Renal cortex interstitium (tissue), 15 donors: ENCODE measurements at places on chromosomes 3 and 15.

- DNase-seq: no peak
Measured at GRCh38 chr15:51702710-51703109, 21.4 kb downstream of the SCG3 start.

DNA sequence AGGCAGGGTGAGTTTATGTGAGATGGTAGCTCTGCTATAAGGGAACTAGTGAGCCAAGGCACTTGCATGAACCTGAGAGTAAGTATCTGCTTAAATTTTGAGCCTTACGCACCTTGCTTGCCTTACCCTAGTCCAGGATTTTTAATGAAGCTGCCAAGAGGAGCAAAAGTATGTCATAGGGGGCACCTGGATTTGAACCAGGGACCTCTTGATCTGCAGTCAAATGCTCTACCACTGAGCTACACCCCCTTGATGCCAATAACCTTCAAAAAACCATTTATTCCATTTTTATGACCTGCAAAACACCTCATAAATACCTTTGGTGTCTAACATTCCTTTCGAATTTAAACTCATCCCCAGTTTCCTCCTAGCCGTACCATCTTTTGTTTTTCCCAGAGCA lies 88.3 kb upstream of the ACP3 start:
- no peak for DNase-seq

GRCh38 chr15:36330598-36330997 lies 248.8 kb upstream of the CDIN1 start:
- DNase-seq: no peak

- DNase-seq: no peak
Measured at GRCh38 chr3:18546632-18547031, 121.5 kb upstream of the SATB1 start.

GRCh38 chr15:98884894-98885293 lies 122.7 kb downstream of the PGPEP1L start:
- DNase-seq: no peak

GRCh38 chr15:38069511-38070011 lies 135.1 kb downstream of the TMCO5A start:
- no peak for DNase-seq

DNA sequence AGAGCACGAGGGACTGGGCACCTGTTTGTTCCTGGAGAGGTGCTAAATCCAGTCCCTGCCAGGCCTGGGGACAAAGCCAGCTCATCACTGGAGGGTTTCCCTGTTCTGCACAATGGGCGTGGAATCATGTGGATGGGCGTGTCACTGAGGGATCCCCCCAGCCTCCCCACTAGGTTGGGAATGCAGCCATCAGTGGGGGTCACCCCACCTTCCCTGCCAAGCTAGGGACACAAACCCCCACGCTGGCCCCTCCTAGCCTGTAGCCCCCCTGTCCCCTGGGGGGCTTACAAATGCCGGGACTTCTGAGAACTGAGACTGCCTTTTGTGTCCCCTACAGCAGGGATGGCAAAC lies 61.9 kb downstream of the NSMCE3 start:
- DNase-seq: no peak

- DNase-seq: no peak
Measured at GRCh38 chr3:153330901-153331300, 168.9 kb downstream of the RAP2B start.

DNA sequence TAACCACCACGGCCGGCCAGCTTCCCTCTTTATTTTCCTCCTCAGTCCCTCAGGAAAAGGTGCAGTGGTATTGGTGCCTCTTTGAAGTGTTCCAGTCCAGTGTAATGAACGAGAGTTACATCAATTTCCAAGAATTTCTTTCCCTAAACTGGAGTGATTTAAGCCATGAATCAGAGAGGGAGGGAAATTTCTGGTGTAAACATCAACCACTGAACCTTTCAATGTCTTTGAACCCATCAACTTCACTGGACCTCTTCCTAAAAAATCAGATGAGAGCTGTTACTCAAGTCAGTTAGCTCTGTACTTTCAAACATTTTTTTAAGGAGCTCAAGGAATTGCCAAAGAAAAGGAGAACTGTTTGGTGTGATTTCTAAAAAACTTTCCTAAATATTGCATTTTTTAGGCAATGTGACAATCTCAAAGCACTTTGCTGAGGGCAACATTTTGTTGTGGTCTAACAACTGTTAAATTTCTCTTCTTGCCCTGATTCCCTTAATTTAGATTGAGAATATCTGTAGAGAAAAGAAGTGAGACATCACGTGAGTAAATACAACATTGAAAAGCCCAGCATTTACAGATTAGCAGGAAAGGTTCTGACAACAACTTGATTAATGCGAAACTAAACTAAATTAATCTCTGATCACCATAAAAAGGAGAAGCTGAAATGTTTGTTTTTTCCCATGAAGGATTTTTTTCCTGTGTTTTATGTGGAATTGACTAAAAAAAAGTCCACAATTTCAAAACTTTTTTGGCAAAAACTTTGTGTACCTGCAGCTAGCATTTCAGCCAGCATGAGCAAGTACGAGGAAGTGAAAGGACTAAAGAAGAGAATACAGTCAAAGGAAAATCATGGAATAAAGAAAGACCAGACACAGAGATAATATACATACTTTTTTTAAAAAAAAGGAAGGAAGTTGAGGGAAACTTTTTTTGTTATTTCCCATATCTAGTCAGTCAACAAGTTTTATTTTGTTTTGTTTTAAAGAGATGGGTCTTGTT lies 9.1 kb upstream of the DAZL start:
- DNase-seq: no peak

- no peak for DNase-seq
Measured at GRCh38 chr3:18369551-18370185, 55.5 kb downstream of the SATB1 start.

GRCh38 chr3:23999012-23999641 lies 54.0 kb downstream of the NR1D2 start:
- DNase-seq: peak; percentile 64

DNA sequence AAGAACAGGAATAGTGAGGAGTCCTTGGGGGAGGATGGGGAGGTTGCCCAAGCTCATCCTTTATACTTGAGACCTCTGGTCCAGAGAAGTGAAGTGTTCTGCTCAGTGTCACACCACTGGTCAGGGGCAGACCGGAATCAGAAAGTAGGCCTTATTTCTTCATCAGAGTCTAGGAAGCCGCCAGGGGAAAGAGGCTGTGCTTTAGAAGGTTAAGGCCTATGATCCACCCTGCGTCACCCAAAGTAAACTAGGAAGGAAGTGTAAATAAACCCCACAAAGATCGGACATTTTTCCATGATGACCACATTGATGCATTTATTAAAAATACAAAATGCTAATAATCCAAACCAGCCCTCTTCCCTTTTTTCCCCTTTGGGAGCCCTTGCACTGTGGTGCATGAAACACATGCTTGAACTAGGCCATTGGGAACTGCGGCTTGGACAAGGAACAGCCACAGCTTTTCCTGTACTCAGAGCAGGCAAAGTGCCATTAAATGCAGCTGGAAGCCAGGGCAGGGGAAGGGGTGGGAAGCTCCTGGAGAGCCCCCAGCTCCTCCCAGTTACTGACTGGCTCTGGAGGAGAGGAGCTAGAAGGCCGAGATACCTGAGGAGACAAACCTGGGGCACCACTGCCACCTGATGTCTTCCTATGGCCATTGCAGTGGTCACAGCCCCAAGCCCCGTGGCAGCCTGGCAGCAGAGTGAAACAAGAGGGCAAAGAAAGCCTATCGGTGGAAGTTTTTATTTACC lies 37.0 kb downstream of the CDC25A start:
- DNase-seq: peak; percentile 53

DNA sequence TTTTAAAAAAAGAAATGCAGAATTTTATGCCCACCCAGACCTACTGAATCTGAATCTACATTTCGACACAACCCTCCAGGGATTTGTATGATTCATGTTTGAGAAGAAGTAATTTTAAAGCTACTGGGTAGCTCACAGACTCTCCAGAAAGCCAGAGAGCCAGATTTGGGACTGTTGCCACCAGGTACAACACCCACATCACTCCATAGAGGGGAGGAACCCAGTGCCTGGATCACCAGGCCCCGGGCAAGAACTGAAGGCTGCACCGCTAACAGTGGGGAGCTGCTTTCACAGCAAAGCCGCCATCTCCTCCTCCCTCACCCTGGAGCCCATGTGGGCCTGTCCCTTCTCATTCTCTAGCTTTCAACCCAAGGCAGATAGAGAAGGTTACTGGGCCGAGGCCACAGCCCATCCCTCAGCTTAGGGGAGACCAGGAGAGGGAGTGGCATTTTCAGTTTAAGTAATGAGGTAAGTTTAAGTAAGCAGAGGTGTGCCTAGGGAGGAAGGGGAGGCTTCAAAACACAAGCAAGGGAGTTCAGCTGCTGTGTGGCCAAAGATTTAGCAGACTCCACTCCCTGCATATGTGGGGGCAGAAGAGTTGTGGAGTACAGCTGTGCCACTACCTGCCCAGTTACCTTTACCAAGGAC lies 109.8 kb downstream of the IL12A start:
- DNase-seq: no peak

DNA sequence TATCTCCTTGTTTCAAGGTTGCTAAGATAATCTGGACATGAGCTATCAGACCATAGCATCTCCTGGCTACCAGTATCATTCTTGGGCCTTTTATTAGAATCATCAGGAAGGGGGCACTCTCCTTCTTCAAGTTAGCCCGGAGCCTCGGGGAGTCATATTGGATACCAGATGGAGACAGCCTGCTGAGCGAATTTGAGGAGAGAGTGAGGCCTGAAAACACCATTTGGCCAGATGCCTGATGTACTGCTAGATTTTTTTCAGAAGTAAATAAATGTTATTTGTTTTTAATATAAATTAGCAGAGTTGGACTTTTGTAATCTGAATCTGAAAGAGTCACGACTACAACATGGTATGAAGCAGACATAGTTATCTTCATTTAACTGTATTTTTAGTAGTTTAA lies 848.6 kb downstream of the IGSF11 start:
- no peak for DNase-seq

DNA sequence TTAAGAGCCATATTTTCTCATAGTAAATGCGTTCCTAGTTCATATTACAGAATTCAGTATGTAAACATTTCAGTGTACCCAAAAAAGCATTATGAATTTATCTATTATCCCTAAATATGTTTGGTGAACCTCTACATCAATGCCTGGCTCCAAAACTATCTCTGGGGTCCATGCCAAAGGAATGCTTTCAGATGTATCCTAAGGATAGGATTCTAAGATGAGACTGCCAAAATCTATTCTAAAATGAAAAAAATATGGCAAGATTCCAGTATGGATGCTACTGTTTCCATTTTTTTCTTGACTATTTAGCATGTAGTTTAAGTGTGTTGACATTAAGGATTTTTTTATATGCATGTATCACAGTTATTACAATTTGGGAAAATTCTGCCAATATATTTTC lies 18.8 kb downstream of the EIF5A2 start:
- DNase-seq: no peak

- DNase-seq: no peak
Measured at GRCh38 chr3:44013967-44014366, 227.7 kb upstream of the TOPAZ1 start.
